ENCODE measurements at places on chromosomes 11 and 22.

- DNase-seq = no peak
- no peaks in the 10 kb centered on the region for H3K4me1 ChIP-seq
- no peak overlapping the region for H3K27ac ChIP-seq
- no peaks in the 10 kb centered on the region for H3K27me3 ChIP-seq
- no peak overlapping the region for H3K4me3 ChIP-seq
Observed at GRCh38 chr11:102589047-102589459, 36.1 kb downstream of the MMP20 start.

DNA sequence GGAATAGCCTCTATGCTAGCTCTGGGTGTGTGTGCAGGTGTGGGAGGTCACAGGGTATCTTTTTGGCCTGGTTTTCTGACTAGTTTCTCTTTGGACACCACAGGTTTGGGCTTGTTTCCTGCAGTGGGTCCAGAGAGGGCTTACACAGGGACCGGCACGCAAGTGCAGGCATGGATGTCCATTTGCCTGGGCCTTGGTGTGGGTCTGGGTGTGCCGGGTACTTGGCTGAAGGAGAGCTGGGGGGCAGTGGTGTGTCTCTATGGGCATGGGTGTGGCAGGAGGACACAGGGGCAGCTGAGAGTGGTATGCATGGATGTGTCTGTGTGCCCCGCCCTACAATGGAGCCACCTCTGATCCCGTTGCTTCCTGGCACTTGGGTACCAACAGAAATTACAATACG lies 7.5 kb upstream of the KCNJ11 start:
- DNase-seq = no peak
- no peaks in the 10 kb centered on the region for H3K36me3 ChIP-seq
- H3K27me3 ChIP-seq = no peaks in the 10 kb centered on the region
- H3K4me3 ChIP-seq = no peak overlapping the region
- no peak overlapping the region for H3K27ac ChIP-seq

- H3K27ac ChIP-seq = no peak overlapping the region
- peak; percentile 34 for DNase-seq
- H3K4me1 ChIP-seq = peaks cover 7% of the 10 kb centered on the region
Observed at GRCh38 chr11:106937111-106937510, 81.2 kb downstream of the GUCY1A2 start.

DNA sequence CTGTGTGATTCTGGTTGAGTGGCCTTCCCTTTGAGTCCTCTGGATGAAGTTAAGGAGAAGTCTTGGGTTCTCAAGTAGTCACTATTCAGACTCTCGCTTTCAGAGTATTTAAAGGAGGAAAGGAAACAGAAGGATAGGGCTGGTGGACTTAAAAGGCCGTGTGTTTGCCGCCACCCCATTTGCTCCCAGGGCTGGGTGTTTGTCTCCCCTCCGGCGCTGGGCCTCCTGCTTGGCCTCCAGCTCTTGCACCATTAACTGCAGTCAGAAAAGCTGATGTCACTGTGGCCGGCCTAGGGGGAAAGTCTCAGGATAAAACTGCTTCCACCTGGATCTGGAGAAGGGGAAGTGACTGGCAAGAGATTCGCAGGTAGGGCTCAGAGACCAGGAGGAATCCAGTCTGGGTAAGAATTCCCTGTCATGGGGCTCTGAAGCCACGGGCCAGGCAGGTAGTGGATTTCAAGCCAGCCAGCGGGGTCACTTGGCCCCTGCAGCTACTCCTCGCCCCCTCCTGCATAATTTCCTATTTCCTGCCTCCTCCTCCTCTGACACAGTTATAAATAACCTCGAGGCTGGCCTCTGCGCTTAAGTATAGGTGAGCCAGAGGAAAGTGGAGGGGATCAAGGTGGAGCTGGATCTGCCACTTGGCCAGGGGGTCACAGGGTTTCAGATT lies 17.1 kb downstream of the TIMP3 start:
- H3K4me1 ChIP-seq = peaks cover 39% of the 10 kb centered on the region
- H3K27me3 ChIP-seq = no peaks in the 10 kb centered on the region
- peaks cover 41% of the 10 kb centered on the region for H3K36me3 ChIP-seq
- DNase-seq = no peak
- H3K4me3 ChIP-seq = no peak overlapping the region
- H3K27ac ChIP-seq = peak overlapping the region; percentile 51

- H3K27ac ChIP-seq = no peak overlapping the region
- H3K4me1 ChIP-seq = no peaks in the 10 kb centered on the region
- H3K27me3 ChIP-seq = 0 out of 2 replicates have a peak, but pooled peaks cover 10% of the 10 kb centered on the region
- no peak for DNase-seq
Observed at GRCh38 chr22:44406341-44407170, 91.5 kb downstream of the RTL6 start.

DNA sequence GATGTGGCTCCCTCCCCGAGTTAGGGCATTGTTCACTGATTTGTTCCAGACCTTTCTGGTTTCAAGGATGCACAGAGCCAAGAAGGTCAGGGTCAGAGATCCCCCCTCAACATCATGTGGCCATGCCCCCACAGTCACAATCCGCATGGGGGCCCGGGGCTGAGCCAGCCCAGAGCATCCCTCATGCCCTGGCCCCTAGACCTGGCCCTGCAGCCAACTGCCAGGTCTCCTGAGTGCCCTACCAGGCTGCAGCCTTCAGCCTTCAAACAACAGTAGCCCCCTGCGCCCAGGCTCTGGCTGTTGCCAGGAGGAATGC lies 142.4 kb downstream of the CRYBB2 start:
- H3K27me3 ChIP-seq = no peaks in the 10 kb centered on the region
- no peaks in the 10 kb centered on the region for H3K4me1 ChIP-seq
- H3K27ac ChIP-seq = no peak overlapping the region
- H3K36me3 ChIP-seq = no peaks in the 10 kb centered on the region
- DNase-seq = no peak

- H3K4me3 ChIP-seq = no peak overlapping the region
- no peaks in the 10 kb centered on the region for H3K27me3 ChIP-seq
- no peaks in the 10 kb centered on the region for H3K4me1 ChIP-seq
- no peaks in the 10 kb centered on the region for H3K36me3 ChIP-seq
- no peak overlapping the region for H3K27ac ChIP-seq
Observed at GRCh38 chr11:82176945-82177344, 556.7 kb downstream of the FAM181B start.

DNA sequence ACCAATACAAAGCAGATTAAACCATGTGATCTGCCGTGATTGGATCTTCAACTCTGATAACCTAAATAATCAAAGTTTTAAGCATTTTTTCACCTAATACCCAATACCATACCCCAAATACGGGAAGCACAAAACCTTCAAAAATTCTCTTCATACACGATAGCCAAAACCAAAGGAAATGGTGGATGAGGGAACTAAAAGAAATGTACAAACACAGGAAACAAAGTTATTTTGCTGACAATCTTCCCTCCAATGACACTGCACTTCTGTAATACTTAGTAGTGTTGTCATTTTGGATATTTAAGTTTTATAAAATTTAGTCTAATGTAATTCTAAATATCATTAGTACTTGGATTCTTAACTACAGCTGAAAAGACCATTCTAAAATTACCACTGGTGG lies 27.0 kb downstream of the CSTF3 start:
- H3K27ac ChIP-seq = no peak overlapping the region
- no peaks in the 10 kb centered on the region for H3K27me3 ChIP-seq
- H3K4me3 ChIP-seq = no peak overlapping the region
- H3K4me1 ChIP-seq = peaks cover 35% of the 10 kb centered on the region
